ENCODE measurements at places on chromosomes 6 and 20.

DNA sequence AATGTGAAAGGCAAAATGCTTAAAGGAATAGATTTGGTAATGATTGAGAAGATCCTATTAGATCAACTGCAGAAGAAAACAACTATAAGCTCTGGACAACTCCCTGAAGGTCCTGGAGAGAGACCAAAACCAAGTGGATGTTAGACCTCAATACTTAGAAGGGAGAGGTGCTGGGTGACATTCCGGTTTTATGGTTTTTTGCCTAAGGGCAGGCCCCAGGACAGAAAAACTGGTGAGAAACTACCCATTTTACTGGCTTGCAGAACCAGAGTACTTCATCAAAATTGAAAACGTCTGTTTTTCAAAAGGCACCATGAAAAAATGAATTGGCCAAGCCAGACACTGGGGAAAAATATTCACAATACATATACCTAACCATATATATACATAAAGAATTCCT lies 26.3 kb downstream of the SAMHD1 start:
- DNase-seq: no peak

DNA sequence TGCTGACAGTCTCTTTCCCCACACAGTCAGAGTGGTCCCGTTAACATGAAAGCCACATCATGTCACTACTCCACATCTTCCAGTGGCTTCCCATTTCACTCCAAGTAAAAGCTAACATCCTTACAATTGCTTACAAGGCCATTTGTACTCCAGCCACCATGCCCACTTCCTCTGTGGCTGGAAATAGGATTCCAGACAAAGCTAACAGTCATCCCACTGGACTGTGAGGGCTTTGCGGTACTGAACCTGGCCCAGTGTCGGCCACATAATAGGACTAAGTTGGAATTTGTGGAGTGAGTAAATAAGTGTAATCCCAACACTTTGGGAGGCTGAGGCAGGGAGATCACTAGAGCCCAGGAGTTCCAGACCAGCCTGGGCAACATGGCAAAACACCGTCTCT lies 10.9 kb downstream of the CCM2L start:
- DNase-seq: no peak

- DNase-seq: no peak
Observed at GRCh38 chr6:54307439-54307910, 766 bp upstream of the TINAG start.

- DNase-seq: peak; percentile 76
Observed at GRCh38 chr6:33075568-33076405, at the start of gene HLA-DPB1. Gene HLA-DPB1 (plus strand): TSS chr6:33075990. CDS start chr6:33076042, 52 bp downstream.

- DNase-seq: no peak
Observed at GRCh38 chr6:133730881-133731280, 158.0 kb upstream of the TCF21 start.

DNA sequence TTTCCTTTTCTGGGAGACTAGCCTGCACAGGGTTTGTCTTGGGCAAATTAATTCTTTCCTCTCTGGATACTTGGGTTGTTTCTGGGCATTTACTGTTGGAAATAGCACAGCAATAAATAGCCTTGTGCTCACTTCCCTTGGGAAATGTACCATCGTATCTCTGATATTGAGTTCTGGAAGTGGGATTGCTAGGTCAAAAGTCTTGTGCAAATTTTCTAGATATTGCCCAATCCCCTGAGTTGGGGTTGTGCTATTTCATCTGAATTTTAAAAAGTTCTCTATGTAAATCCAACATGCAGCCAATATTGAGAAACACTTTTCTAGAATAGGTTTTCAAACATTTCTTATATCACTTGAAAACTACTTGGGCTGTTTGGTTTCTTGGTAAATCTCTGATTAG lies 64.0 kb upstream of the ELOVL5 start:
- DNase-seq: no peak

- DNase-seq: no peak
Observed at GRCh38 chr6:19569563-19569962, 267.6 kb upstream of the ID4 start.

GRCh38 chr20:13868331-13868730 lies 83.5 kb downstream of the NDUFAF5 start:
- DNase-seq: no peak

DNA sequence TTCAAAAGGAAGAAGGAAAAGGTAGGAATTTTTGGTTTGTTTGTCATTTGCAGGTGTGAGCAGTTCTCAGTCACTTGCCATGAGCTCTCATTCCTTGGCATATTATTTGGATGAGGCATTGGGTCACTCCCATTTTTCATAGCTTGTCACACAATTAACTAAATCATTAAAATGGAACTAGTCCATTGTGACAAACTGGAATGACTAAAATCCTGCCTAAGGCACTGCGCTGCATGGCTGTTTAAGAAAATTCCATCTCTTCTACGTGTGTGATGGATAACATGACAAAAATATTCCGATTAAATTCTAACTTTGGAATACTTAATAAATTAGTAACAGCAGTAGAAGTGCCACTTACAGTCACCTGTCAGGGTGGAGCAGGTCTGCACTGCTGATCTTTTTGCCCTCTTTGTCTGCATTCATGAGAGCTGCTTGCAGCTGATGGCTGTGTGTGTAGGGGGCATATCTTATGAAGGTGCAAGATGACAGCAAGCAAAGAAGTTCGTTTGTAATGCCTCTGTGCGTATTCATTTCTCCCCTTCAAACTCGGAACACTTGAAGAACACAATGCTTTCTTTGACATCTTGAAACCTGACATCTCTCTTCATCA lies 1292.6 kb upstream of the MAP3K7 start:
- DNase-seq: no peak

GRCh38 chr6:34052918-34053608 lies 92.8 kb downstream of the GRM4 start:
- no peak for DNase-seq

- peak; percentile 86 for DNase-seq
Observed at GRCh38 chr6:31180500-31180899, 10.0 kb upstream of the POU5F1 start.

All from GM06990 (cell line).